AML-193 (cell line): ENCODE measurements at places on chromosomes 2 and 18.

DNA sequence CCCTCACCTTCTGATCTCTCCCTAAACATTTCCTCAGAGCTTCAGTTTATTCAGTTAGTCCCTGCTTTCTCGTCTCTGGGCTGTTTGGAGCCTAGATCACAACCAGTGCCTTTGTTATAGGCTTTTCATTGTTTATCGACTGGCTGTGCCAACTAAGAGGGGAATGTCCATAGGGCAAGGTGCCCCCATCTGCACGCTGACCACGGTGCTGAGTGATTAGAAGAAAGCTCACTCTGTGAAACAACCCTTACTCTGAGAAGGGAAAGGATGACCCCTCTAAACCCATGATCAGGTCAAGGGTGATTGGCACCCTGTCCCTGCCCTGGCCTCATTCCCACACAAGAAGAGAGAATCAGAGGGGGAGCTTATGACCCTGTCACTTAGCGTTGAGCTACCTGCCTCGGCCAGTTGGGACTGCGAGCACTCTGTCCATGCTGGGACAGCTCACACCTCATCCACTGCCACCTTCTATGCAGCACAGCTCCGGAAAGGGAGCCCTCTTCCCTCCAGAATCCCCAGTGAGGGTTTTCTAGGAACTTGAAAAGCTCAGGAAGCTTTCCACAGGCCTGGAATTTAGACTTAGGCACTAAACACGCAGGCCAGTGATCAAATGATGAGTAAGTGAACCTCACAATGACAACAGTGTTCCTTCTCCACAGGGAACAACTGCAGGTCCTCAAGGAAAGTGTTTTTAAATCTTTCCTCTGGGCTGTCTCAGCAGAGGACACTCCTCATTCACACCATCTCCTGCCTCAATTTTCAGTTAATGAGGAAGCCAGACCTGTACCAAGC lies 2.3 kb upstream of the ACTG2 start:
- DNase-seq = no peak

GRCh38 chr2:141589314-141589713 lies 541.5 kb downstream of the LRP1B start:
- no peak for DNase-seq

DNA sequence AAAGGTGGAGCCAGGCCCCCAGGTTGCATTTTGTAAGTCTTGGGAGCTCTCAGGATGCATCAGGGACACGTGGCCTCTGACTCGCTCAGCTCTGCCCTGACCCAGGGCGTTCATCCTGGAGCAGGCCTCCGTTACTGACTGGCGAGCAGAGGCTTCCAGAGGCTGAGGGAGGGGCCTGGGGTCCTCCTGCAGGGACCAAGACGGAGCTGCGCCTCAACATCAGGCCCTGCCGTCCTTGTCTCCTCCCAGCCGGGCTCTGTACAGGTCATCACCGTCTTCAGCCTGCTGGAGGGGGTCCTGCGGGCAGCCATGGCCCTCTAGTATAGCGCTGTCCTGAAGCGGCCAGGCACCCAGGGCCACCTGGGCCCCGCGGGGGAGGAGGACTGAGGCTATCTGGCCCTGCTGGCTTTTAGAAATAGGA lies 10.2 kb upstream of the ALPP start:
- no peak for DNase-seq

- DNase-seq = no peak
These were observed 129.0 kb downstream of the RND3 start for GRCh38 chr2:150358468-150358807.

DNA sequence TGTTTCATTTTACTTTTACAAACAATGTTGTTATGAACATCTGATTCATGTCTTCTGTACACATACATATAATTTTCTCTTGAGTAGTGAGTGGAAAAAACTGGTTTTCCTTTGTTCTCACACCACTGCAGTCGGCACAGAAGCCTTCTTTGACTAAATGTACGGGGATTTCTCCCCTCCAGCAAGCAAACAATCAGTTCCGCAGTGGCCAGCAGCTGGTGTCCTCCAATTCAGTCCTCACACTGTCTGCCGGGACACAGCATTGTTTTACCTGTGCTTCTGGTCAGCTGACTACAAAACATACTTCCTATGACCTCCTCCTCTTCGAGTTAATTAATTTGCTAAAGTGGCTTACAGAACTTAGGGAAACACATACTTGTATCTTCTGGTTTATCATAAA lies 202.8 kb downstream of the WDR7 start:
- no peak for DNase-seq

GRCh38 chr2:157174321-157174720 lies 83.2 kb upstream of the GALNT5 start:
- no peak for DNase-seq
